GM12864 (cell line): ENCODE measurements at places on chromosomes 6 and 20.

GRCh38 chr6:367298-367794, 24.2 kb upstream of the IRF4 start:
- no peak for DNase-seq

DNA sequence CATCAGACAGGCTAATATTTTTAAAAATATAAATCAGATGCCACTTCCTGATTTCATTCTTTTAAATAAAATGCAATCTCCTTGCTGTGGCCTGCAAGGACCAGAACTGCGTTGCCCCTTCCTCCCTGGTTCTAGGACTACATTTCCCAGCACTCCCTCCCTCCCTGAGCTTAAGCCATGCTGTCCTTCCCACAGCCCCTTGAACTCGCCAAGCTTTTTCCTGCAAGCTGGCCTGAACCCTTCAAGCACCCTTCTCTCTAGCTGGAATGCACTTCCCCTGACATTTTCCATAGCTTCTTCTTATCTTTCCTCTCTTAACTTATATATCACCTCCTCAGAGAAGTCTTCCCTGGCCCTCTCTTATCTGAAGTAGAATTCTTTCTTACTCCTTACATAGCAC, 6.1 kb upstream of the DOK5 start:
- no peak for DNase-seq

GRCh38 chr6:111668410-111668809, 62.7 kb upstream of the TRAF3IP2 start:
- DNase-seq: no peak

- no peak for DNase-seq
These were observed 47.8 kb downstream of the ARHGAP40 start for GRCh38 chr20:38649275-38649891.

GRCh38 chr6:2235777-2236495, 9.5 kb downstream of the GMDS start:
- DNase-seq: no peak

DNA sequence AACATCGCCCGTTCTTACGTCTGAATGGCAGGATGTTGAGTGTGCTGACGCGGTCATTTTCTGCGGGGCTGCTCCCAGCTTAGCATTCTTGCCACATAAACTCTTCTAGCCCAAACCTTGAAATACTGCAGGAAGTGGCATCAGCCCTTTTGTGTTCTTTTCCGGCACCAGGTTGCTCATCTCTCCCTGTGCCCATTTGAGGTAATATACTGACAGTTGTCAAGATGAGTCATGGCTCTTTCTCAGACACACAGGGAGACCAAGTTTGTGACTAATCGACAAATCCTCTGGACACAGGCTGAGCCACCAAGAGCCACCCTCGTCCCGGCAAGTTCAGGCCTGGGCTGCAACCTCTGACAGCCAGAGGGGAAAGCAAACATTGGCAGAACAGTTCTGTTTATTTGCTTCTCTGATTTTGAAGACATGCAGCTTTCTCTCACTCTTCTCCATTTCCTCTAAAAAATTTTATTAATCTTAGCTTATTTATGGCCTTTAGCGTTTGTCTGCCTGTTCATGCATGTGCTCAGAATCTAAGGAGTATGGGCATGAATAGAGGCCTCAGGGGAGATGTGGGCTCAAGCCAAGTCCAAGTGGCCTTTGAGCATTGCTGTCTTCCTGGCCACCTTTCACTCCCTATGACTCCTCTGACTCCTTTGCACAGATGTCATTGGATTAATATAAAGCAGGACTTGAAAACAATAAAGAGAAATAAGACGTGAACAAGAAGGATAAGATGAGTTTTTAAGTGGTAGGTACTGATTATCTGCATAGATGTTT, 328.2 kb upstream of the JAG1 start:
- no peak for DNase-seq

- no peak for DNase-seq
These were observed 112.9 kb upstream of the RPS6KA2 start for GRCh38 chr6:166739976-166740318.

DNA sequence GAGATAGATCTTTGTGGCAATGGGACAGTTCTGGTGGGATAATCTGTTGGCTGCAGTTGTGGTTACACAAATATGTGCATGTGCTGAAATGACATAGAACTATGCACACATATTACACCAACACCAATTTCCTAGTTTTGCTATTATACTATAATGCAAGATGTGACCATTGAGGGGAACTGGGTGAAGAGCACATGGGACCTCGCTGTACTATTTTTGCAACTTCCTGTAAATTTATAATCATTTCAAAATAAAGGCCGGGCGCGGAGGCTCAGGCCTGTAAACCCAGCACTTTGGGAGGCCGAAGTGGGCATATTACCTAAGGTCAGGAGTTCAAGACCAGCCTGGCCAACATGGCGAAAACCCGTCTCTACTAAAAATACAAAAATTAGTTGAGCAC, 8.7 kb downstream of the ARMC12 start:
- no peak for DNase-seq

- no peak for DNase-seq
These were observed 517.9 kb upstream of the MARCKS start for GRCh38 chr6:113339209-113339608.

- no peak for DNase-seq
These were observed 50.0 kb upstream of the DST start for GRCh38 chr6:56692523-56693245.

DNA sequence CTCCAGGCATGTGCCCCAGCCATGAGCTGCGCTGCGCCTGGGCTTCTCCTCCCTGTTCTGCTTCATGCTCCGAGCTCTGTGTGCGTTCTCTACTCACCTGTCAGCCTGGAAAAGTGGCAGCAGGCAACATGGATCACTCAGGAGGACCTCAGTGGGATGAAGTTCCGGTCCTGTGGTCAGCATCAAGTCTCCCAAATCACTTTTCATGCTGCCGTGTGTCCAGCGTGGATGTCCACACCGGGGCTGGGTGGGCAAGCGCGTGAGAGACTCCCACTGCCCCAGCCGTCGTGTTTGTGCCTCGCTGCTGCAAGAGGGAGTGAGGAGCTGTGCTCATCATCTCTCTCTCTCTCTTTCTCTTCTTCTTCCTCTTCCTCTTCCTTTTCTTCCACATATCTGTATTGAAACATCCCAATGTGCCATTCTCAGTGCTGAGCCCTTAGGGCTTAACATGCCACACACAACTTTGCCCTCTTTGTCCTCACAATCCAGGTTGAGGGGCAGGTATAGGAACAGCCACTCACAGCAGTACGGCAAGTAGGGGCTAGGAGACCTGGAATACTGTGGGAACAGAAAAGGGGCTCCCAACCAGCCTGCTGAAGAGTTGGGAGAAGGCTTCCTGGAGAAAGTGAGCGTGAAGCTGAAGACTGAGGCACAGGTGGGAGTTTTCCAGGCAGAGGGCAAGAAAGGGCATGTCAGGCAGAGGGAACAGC, 3.8 kb upstream of the PDYN start:
- DNase-seq: no peak

DNA sequence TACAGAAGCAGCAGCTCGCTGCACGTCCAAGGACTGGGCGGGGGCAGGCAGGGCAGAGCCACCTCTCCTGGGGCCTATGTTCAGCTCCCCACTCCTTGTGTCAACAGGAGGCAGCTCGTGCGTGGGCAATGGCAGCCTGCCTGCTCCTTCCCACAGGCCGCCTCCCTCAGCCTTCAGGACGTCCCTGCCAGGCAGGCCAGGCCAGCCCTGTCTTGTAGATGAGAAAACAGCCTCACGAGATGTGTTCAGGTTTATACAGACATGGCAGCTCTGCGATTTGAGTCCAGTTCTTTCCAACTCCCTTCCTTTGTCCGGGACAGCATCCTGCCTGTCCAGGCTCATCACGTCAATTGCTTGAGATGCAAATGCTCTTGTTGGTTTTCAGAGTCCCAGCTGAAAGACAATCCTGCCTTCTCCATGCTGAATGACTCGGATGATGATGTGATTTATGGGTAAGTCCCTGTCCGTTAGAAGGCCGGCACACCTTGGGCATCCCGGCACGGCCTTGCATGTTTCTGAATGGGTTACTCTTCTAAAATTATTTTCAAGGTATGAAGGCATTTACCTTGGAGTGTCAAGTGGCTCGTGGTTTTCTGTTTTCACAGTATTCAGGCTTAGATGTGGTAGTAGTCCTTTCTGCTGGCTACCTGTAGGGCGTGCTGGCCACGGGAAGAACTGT, 13.5 kb downstream of the DYNLT1 start:
- no peak for DNase-seq

DNA sequence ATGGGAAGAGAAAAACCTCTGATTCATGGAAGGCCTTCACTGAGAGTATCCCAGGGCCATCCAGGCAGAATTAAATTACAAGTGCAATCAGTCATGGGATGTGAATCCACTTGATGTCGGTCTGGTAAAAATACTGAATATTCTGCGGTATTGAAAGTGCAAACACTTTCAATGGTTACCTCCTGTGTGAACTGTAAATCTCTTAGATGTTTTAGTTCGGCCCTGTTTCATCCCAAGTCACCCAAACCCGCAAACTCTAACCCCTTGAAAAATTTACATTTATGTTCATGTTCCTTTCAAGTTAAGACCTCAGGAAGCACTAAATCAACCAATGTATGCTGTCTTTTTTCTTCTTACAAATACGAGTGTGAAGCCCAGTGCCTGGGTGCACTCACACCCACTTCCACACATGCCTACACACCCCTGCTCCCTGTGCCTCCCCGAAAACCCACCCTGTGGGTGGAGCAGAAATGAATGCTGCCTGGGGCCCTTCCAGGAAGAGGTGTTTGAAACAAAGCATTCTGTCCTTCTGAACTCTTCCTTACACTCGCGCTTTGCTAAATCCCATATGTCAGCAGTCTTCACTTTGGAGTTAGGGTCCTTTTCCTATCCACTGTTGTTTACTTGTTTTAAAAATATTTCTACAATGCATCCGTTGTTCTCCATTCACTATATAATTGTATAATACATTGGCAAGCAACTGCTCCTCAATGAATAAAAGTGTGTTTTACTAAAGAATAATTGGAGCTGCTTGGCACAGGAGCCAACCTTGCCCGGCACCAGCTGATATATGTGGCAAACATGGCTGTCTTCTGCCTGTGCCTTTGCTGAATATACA, 62.7 kb downstream of the FYN start:
- DNase-seq: no peak

DNA sequence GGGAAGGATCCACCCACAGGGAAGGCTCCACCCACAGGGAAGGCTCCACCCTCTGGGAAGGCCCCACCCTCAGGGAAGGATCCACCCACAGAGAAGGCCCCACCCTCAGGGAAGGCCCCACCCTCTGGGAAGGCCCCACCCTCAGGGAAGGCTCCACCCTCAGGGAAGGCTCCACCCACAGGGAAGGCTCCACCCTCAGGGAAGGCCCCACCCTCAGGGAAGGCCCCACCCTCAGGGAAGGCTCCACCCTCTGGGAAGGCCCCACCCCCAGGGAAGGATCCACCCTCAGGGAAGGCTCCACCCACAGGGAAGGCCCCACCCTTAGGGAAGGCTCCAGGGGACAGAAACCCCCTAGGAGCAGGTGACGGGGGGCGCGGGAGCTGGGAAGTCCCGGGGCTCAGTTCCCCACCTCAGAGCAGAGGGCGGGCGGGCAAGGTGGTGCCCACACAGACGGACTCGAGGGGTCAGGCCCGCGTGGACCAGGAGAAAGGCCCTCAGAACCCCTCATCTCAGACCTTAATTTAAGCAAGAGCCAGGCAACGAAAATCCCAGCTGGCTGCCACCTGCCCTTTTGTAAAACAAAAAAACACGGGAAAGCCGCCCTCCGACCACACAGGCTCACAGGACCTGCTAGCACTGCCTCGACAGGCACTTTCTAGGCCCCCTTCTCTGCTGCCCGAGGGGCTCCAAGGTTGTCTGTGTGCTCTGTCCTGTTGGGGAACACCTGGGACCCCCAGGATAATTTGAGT, 39.7 kb downstream of the KCNQ2 start:
- no peak for DNase-seq

DNA sequence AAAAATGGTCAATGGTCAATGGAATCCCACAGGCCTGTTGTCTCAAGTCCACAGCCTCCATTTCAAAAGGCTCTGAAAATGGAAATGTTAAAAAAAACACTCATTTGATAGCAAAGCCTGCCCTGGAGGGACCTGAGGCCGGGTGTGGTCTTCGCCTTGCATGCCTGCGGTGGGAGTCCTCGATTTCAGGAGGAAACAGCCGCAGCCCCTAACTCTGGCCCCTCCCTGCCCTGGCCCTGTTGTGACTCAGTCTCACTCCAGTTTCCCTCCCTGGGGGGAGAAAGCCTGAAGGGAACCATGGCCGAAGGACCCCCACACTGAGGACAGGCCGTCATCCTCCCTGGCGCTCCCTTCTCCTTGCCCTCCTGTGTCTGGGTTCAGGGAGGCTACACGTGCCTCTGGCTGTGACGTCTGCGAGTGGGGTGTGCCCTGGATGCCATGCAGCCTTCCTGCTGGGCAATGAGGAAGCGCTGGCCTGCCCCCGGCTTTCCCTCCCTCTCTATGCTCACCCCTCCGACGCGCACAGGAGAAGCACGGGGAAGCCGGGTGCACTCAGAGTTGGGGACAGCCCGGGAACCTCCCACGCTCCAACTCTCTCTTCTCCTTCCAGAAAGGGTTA, 9.2 kb downstream of the BHLHE23 start:
- no peak for DNase-seq

- DNase-seq: no peak
These were observed 52.3 kb downstream of the HUS1B start for GRCh38 chr6:604579-604978.

GRCh38 chr6:63516186-63516944, 55.9 kb upstream of the LOC128125822 start:
- DNase-seq: no peak

- peak; percentile 48 for DNase-seq
These were observed 5.3 kb downstream of the OARD1 start for GRCh38 chr6:41066867-41067304.

GRCh38 chr6:110410511-110410910, 4.9 kb downstream of the DDO start:
- no peak for DNase-seq

DNA sequence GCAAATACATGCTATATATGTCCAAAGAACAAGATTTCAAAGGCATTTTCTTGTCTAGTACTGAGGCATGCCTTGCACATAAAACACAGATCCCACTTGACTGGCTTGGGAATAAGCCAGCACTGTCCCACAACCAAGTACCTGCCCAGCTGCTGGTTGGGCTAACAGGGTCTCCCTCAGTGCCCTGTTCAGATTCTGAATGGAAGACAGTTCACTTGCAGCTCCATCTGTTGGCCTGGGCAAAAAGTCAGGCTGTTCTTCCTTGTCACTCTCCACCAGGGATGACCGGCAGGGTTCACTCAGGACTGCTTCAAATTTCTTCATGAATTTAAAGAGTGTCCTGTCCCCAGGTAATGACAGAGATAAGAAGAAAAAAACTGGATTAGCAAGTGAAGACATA, 44.4 kb upstream of the LYRM2 start:
- DNase-seq: no peak
